Non-pigmented ciliary epithelial cell (primary cell): ENCODE measurements at places on chromosomes 3 and 15.

- DNase-seq: no peak
These were observed at the start of gene ARMC8 for GRCh38 chr3:138187296-138188012. TSS of gene ARMC8 (plus strand) at chr3:138187301. CDS start at chr3:138187555, 254 bp downstream.

GRCh38 chr15:80473286-80474223 is 69.4 kb downstream of the ARNT2 start:
- DNase-seq: no peak

DNA sequence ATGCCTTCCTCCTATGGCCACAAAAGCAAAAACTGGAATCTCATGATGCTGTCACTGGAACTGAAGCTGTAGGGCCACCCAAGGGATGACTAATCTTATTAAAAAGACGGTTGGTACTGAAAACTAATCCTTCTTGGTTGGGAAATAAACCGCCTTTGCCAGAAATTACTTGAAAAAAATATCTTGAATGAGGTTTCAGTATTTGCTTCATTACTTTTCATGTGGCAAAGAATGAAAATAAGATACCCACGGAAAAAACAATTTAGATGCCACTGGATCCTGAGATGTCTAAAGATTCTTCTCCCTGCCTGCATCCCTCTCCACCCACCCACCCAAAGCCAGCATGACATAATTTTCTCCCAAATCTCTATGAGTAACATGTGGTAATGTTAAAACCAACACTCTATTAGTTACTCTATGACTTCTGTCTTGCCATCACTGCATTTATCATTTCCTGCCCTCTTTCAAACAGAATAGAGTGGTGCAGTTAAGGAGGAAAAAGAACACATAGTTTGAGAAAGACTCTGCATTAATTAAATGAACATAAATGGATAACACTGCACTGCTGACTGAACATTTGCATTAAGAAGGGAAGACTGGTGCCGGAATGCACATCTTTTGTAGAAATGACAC is 111.8 kb upstream of the DPH6 start:
- DNase-seq: no peak

GRCh38 chr3:130916507-130917167 is 22.8 kb downstream of the ATP2C1 start:
- no peak for DNase-seq
